ENCODE measurements at places on chromosomes 4 and X.

- no peak for DNase-seq
Measured at GRCh38 chrX:123990602-123991001, 29.1 kb downstream of the STAG2 start.

GRCh38 chr4:70841951-70842350, 2.3 kb upstream of the GRSF1 start:
- no peak for DNase-seq

GRCh38 chr4:38920186-38920585, 52.6 kb downstream of the FAM114A1 start:
- no peak for DNase-seq

- DNase-seq: peak; percentile 5
Measured at GRCh38 chrX:37802028-37802427, 22.2 kb downstream of the CYBB start.

- DNase-seq: no peak
Measured at GRCh38 chr4:183594823-183595222, 64.2 kb downstream of the RWDD4 start.
